ENCODE measurements at places on chromosomes 5 and 9.

DNA sequence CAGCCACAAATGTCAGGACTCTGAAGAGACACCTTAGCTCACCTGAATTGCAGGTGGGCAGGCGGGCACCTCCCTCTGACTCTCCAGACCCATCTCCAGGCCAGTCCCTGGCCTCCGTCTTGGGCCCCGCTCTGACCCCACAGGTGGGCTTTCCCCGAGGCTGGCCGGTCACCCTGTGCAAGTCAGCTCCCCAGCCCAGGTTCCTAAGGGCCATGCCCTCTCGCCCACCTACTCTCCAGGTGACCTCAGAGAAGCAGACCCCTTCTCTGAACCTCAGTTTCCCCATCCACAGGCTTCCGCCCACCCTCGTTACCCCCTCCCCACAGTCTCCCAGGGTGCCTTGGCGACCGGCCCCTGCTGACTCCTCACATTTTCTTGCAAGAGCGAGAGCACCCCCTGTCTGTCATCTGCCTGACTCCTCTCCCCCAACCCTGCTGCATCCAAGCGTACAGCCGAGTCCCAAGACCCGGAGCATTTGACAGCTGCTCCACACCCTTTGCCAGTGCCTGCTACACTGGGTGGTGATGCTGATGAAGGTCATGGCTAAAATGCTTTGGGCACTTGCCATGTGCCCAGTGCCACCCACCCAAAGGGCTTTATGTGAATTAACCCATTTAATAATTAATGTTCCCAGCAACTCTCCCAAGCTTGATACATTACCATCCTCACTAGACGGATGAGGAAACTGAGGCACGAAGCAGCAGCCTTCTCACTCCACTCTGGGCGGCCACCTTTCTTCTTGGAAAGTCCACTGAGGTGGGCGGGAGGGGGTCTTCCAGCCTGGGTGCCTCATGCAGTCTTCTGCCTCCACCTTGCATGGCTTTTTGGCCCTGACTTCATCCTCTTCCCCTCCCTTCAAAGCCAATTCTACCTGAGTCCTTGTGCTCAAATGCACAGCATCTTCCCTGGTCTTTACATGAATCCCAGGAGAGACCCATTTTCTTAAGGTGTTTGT lies 51.1 kb upstream of the ORM1 start:
- DNase-seq = no peak

DNA sequence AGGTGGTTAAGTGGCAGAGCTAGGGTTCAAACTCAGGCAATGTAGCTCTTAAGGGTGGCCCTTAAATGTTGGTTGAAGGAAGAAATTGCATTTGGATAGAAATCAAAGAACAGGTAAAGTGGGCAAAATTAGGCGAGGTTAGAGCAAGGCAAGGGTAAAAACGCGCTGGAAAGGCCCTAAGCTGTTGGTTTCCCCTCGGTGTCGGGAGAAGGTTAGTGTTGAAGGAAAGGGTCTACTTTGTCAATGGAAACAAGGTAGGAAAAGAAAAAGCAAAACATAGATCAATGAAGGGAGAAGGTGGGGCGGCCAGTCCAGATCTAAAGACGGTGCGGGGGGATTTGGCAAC lies 431 bp downstream of the FASTKD3 start:
- DNase-seq = no peak

GRCh38 chr5:71748360-71748759 lies 29.3 kb downstream of the CARTPT start:
- DNase-seq = no peak

- peak; percentile 30 for DNase-seq
Observed at GRCh38 chr9:129237164-129237611, 59.1 kb upstream of the IER5L start.

GRCh38 chr9:129996161-129996830 lies 46.7 kb downstream of the FNBP1 start:
- no peak for DNase-seq

GRCh38 chr5:115452536-115453235 lies 91.9 kb downstream of the FEM1C start:
- no peak for DNase-seq

DNA sequence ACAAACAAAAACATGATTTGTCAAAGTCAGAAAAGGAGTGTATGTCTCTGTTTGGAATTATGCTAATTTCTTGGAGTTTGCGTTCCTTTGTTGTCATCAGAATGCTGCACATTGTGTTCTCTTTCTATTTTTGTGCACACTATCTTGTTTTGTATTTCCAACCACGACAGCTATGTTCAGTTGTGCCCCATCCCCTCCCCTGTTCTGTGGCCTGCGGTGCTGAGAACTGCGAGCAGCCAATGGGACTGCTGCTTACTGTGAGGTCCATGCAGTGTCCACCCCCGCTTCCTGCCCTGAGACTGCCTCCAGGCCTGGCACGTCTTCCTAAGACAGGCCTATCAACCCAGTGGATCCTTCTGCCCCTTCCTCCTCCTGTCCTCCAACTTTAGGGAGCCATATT lies 76.8 kb downstream of the PALM2AKAP2 start:
- DNase-seq = no peak

- no peak for DNase-seq
Observed at GRCh38 chr9:19243366-19244033, 13.0 kb downstream of the DENND4C start.

- no peak for DNase-seq
Observed at GRCh38 chr5:65830856-65831255, 95.5 kb upstream of the ERBIN start.

DNA sequence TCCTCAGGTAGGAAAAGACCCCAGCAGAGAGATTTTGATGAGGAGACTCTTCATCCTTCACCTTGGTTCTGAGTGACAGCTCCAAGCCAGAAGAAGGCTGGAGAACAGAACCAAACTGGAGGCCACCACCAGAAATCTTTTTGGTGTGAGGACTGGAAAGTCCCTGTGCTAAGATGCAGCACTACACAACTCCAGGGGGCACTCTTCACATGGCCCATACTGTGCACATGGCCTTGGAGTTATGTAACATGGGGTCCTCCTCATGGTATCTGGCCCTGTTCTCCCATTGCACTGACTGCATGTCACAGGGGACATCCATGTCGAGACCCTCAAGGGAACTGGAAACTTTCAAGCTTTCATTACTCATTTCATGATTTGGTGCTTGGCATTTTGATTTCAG lies 17.3 kb upstream of the STX17 start:
- DNase-seq = no peak

DNA sequence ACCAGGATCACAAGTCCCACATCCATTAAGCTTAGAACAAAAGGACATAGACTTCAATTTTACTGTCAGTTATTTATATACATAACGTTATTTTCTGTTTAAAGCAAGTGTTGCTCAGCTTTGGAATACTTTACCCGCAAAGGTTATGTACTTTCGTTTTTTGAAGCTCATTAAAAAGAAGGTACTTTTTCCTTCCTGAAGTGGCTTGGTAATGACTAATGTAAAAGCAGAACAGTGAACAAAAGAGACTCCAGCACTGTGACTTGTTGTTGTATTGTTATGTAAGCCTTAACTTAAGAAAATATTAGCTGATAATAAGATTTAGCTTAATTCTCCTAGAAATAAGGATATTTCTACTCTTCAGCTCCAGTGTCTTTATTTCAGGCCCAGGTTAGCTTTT lies 97.3 kb upstream of the SLCO6A1 start:
- DNase-seq = no peak

DNA sequence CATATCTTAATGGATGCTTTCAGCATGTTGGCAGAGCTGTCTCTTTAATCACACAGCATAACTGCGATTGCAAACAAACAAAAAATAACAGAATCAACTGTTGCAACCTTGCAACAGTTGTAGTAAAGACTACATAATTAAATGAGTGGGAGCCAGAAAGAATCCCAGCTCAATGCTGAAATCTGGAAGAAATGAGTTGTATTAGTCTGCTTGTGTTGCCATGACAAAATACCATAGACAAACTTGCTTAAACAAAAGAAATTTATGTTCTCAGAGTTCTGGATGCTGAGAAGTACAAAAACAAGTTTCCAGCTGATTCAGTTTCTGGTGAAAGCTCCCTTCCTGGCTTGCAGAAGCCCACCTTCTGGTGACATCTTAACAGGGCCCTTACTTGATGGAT lies 260.9 kb upstream of the TUSC1 start:
- DNase-seq = no peak

GRCh38 chr9:112382066-112382465 lies 2.2 kb downstream of the HSDL2 start:
- no peak for DNase-seq

GRCh38 chr9:98944057-98944733 lies 488 bp downstream of the COL15A1 start:
- DNase-seq = no peak

DNA sequence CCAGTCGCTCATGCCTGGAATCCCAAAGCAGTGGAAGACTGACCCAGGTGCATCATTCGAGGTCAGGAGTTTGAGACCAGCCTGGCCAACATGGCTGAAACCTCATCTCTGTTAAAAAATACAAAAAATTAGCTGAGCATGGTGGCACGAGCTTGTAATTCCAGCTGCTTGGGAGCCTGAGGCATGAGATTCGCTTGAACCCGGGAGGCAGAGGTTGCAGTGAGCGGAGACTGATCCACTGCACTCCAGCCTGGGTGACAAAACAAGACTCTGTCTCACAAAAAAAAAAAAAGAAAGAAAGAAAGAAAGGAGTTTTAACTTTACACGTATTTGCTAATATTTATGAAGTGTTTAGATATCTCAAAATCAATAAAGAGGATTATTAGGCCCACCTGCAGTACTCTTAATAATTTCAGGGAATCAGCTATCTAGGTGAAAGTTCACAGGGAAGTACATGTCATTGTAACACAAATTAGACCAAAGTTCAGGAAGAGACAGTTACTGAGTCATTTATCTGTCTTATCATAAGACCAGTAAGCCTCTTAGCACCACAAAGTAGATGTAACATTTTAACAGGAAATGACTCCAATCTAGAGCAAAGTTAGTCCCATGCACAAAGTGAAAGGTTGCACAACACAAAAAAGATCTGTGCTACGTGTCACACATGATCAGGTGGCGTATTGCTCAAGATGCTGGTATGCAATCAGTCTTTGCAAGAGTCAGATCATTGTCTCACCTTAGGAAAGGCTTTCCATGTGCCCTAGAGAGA lies 34.1 kb upstream of the PLIN2 start:
- no peak for DNase-seq

DNA sequence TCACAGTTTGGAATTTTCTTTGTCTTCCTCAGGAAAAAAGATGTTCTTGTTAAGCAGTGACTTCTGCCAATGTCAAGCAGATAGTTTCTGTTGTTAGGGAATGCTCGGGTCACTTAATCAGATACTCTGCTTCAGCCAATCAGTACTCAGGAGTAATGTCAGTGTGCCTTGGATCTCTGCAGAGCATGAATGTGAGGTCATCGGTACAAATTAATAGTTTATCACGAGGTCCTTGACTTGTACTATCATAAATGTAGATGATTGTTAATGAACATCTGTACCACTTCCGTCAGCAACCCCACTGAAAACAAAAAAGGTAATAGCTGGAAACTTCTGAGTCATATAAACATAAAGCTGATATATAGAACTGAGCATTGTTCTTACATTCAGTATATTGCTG lies 73.6 kb downstream of the FBXL7 start:
- DNase-seq = no peak

DNA sequence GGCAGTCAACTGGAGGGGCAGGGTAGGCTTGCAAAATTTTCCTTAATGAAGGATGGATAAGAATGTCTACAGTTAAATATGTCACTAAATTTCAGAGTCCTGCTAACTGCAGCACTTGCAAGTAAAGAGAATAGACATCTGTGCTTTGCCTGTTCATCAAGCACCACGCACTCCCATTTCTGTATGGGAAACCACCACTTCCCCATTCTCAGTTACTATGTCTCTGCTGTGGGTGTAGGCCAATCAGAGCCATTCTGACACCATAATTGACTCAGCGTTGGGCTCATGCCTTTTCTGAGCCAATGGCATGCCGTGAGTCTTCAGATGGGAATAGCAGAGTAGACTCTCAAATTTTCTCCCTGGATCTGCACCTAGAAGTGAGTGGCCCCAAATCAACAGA lies 247.5 kb downstream of the GABRB2 start:
- no peak for DNase-seq

DNA sequence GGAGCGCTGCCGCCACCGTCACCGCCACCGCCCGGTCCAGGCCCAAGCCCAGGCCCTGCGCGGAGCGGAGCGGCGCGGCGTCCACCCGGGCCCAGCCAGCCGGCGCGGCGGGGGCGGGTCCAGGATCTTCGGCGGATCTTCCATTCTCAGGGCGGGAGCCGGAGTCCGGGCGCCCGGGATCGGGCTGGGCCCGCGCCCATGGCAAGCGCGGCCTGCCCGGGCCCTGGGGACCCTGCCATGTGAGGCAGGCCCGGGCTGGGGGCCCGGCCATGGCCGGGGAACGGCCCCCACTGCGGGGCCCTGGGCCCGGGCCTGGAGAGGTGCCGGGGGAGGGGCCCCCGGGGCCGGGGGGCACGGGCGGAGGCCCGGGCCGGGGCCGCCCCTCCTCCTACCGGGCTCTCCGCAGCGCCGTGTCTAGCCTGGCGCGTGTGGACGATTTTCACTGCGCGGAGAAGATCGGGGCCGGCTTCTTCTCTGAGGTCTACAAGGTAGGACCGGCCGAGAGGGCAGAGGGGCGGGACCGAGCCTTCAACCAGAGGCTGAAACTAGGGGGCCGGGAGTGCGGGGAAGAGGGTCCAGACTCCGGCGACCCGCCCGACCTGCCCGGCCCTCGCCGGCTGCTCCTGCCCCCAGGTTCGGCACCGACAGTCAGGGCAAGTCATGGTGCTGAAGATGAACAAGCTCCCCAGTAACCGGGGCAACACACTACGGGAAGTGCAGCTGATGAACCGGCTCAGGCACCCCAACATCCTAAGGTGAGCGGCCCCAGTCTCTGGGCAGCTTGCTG lies 482 bp downstream of the TESK1 start:
- DNase-seq = no peak

DNA sequence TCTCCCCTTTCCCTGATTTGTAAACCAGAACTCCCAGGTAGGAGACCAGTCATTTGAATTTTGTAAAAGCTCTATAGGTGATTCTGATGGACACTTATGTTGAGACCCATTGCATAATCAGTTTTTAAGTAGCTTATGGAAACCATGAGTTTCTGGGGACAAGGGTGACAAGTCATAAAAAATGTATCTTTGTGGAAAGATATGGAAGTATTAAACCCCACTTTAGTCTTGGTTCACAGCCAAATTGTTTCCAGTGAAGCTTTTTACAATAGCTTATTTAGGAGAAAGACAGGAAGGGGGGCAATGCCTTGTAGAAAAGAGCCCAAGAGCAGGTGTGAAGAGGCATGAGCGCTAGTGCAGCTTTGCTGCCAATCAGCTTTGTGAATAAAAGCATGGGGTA lies 453 bp upstream of the CCL28 start:
- no peak for DNase-seq

DNA sequence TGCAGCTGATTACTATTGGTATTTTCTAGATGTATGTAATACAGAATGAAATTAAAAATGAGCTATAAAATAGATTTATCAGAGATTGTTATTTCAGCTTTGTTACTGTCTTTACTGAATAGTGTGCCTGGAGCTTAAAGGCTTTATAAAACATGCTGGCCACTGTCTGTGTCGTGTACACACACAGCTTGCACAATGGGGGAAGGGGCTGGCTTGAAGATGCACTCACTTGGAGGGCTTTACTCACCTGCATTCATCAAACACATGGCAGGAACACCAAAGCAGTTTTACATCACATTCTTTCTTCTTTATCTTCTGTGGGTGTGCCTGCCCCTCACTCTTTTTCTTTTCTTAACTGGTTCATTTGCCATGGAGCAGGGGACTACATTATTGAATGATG lies 60.9 kb downstream of the TLE4 start:
- no peak for DNase-seq

- no peak for DNase-seq
Observed at GRCh38 chr5:117652958-117653280, 1078.3 kb upstream of the SEMA6A start.

Data from activated CD8-positive, alpha-beta memory T cell treated with anti-CD3 and anti-CD28 coated beads for 1 hour (primary cell).